ENCODE measurements at places on chromosomes 13 and 19.
A peak's percentile ranks its signal among the peaks of the same experiment; 100 is the strongest.

- peak; percentile 17 for DNase-seq
Observed at GRCh38 chr19:17687857-17688784, at the start of gene UNC13A. UNC13A (minus strand) TSS chr19:17688354; CDS start chr19:17688199, 155 bp downstream.

- no peak for DNase-seq
Observed at GRCh38 chr13:110393761-110394160, 86.7 kb downstream of the COL4A2 start.

DNA sequence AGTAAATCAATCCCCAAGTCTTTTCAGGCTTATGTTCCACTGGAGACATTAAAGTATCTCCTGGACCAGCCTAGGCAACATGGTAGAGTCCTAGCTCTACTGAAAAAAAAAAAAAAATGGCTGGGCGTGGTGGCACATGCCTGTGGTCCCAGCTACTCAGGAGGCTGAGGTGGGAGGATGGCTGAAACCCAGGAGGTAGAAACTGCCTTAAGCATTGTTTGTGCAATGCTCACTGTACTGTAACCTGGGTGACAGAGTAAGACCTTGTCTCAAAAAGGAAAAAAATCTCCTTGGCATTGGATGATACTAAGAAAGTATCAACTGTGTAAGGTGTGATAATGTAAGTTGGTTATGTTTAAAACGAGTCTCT lies 8.8 kb downstream of the KLK8 start:
- DNase-seq = no peak

- DNase-seq = no peak
Observed at GRCh38 chr13:52104624-52105023, 24.2 kb downstream of the NEK5 start.

GRCh38 chr19:11252665-11253355 lies 9.5 kb downstream of the DOCK6 start:
- no peak for DNase-seq

- no peak for DNase-seq
Observed at GRCh38 chr19:49803529-49803856, 9.6 kb downstream of the FUZ start.

DNA sequence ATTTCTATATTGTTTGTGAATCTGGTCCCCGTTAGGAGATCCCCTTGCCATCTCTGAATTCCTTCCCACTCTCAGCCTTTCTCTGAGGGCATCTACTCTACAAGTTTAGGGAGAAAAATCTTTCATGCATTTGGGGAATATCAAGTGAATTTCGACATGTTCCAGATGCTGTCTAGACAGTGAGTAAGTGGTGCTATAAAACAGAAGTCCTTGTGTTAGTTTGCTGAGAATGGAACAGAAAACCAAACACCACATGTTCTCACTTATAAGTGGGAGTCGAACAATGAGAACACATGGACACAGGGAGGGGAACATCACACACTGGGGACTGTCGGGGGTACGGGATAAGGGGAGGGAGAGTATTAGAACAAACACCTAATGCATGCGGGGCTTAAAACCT lies 5.1 kb downstream of the OR7A10 start:
- DNase-seq = no peak

DNA sequence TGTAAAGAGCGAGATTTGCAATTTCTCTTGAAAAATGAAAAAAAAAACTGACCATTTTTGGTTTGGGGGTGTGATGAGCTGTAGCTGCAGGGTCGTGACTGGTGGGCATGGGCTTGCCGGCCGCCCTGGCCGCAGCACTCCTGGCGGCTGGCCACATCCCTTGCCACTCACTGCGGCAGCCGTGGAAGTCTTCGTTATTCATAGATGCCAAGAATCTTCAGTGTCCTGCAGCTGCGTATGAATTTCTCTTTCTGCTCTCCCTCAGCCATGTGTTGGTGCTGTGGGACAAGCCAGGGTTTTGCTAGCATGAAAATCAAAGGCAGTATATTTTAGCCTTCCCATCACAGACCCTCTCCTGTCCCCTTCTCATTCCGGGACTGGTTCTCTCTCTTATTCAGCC lies 151.7 kb upstream of the TSHZ3 start:
- DNase-seq = no peak

DNA sequence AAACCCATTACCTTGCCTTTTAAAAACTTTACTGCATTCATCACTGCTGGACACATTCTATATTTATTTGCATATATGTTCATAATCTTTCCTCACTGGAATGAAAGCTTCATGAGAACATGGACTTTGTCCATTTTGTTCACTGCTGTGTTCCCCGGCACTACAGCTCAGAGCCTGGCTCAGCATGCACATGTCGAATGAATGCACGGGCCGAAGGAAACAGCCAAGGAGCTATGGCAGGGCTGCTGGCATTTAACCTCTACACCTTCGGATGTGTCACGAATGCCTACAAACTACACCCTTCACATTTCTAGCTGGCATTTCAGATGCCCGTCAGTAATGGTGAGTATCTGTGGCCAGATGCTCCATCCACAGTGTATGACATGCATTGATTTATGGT lies 7.6 kb downstream of the MTIF3 start:
- no peak for DNase-seq

DNA sequence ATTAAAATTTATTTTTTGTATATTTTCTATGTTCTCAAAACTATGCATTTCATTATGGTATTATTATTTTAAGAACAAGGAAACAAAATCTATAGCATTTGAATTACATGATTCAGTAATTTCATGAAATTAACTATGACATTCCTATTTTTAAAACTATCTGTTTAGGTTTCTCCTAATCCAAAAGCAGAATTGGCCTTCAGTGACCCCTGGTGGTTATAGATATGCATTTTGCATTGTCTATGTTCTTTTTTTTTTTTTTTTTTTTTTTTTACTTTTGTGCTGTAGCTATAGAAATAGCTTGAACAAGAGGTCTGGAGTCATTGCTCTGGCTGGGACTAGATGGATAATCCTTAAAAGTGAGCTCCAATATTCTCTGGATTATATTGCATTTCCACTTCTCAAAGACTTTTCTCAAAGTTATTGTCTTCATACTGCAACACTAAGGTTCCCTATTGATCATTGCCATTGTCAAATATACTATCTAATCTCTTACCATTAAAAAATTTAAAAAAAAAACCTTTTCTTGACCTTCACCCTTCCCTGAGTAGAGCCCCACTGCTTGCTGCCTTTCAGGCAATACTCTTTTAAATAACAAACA lies 15.9 kb upstream of the DNAJC3 start:
- no peak for DNase-seq

GRCh38 chr13:71399631-71400215 lies 467.3 kb downstream of the DACH1 start:
- no peak for DNase-seq

DNA sequence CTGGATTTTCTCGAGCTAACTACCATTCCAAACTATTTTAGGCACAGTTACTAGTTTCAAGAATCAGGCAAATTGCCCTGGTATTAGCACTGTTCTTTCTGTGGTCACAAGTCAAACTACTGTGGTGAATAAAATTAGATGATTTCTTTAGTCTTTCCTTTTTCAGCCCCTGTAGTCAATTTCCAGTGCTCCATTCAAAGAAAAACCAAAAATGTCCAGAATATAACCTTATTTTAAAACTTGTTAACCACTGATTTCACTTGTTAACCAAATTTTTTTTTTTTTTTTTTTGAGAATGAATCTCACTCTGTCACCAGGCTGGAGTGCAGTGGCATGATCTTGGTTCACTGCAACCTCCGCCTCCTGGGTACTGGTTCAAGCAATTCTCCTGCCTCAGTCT lies 50.6 kb upstream of the USPL1 start:
- no peak for DNase-seq

- no peak for DNase-seq
Observed at GRCh38 chr19:310141-310651, 19.0 kb upstream of the PLPP2 start.

DNA sequence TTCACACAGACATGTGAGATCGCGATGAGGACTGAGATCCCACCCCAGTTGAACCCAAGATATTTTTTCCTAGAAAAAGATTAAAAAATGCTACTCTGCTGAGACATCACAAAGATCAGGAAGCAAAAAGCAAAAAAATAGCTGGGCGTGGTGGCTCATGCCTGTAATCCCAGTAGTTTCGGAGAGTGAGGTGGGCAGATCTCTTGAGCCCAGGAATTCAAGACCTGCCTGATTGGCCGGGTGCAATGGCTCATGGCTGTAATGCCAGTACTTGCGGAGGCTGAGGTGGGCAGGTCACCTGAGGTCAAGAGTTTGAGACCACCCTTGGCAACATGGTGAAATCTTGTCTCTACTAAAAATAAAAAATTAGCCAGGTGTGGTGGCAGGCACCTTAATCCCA lies 1.1 kb downstream of the FUT3 start:
- DNase-seq = no peak

GRCh38 chr19:888581-889385 lies 4.2 kb downstream of the MED16 start:
- DNase-seq = peak; percentile 54

- no peak for DNase-seq
Observed at GRCh38 chr13:106089261-106089980, 446.0 kb downstream of the EFNB2 start.

DNA sequence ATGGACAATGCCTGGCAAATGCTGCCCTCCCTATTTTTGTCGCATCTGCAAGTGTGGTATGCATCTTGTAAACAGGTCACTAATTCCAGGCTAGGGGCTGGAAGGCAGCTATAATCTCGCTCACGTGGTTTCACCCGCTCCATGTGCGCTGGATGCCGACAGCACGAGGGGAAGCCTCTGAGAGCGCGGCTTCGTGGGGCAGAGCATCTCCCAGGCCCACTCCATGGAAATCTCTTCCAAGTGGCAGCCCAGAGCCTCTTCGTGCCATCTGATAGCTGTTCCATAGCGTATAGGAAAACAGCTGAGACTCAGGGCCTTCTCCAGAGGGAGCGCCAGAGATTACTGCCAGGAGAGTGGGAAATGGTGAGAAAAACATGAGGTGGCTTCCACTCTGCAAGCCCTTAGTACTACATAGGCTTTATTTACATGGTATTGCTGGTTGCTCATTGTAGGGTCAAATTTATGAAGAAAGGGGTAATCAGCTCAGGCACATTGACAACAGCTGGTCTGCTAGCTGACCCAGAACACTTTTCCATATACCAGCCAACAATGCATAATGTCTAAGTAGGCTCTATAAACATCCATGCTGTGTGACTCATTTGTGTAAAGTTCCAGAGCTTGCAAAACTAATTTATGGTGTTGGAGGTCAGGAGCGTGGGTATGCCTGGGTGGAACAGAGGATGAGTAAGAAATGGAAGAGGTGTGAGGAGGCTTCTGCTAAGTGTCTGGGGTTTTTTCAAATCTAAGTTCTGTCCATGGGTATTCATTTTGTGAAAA lies 165.2 kb downstream of the SHISA2 start:
- DNase-seq = peak; percentile 37

DNA sequence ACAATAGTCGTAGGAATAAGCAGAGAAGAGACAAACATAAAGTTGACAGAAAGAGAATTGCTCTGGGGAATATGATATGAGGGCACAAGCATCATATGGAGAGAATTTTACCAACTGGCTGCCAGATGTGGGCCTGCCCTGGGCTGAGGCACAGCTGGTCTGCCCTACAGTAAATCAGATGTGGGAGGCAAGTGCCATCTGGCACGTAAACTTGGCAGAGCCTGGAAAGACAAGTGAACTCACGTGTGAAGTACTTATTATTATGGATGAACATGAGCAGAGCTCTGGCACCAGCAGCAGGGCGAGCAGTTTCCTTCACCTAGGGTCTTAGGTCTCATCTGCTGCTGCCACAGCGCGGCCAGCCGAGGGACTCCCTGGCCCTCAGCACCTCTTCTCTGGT lies 20.6 kb downstream of the PCDH8 start:
- no peak for DNase-seq

DNA sequence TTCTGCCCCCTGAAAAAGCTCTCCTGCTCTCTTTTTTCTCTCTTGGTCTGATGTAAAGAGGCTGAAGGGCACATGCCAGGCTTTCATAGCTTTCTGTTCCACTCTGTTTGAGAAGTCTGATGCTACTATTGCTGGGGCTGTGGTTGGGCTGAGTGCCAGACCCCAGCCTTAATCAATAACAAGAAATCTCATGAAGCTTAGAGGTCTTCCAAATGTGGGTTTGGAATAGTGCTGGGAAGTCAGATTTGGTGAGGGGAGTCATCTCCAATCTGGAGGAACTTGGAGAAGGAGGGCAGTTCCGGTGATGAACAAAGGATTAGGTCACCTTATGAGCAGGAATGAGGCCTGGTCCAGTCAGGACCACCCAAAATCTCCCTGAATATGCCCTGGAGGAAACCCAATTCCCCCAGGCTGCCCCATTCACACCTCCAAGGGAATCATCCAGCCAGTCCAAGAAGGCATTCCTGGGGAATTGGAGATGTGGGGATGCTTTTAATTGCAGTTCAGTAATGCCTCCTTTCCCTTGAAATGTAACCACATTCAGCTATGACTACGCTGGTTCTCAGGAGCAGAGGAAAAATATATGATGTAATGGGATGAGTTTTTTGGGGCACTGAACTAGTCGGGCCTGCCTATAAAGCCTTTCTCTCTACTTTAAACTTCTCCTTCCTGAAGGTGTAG lies 102.0 kb downstream of the STARD13 start:
- no peak for DNase-seq

DNA sequence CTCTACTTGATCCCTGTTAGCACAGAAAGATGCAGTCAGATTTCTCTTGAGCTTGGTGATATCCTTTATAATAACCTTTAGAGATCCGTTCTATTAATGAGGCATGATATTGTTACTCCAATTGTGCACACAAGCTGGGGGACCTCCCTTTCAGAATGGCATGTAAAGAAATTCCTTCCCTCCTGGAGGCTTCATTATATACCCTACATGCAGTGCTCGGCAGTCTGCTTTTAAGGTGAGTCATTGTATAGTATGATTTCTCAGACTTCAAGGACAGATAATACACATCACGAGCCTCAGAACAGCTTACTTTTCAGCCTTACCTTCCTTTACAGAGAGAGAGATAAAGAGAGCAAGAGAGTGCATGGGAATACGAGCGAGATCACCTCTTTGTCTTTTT lies 261.3 kb downstream of the ATP8A2 start:
- no peak for DNase-seq

DNA sequence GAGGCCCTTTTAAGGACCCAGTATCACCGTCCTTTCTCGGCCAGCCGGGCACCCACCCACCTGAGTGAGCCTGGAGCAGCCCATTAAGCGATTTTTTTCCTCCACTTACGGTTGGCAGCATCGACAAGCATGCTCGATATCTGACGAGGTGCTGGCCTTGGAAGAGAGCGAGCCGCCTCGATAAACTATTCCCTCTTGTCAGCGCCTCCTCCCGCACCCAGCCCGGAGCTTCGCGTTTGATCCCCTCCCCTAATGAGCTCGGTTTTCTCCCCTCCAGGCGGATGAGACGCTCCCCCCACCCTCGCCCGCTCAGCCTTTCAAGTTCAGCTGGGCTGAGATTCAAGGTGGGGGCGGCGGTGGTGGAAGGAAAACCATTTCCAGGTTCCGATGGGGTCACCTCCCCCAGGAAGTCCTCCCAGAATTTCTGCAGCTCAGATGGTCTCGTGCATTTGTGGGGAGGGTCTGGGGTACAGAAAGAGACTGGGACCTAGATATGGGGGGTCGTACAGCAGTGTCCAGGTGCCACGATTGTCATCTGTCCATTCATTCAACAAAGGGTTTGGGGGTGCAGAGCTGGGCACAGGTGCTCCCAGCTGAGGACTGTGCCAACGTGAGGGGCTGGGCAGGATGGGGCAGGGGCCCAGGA lies 18.9 kb upstream of the ONECUT3 start:
- DNase-seq = no peak

- DNase-seq = no peak
Observed at GRCh38 chr13:40113643-40114304, 458.3 kb downstream of the COG6 start.

Measured in stimulated activated CD4-positive, alpha-beta T cell treated with anti-CD3 and anti-CD28 coated beads, Interleukin-1b, Interleukin-23, amount 100 ng/mL, for 48 hours (primary cell).